DMS79 (cell line): ENCODE measurements at places on chromosomes 5 and 9.

DNA sequence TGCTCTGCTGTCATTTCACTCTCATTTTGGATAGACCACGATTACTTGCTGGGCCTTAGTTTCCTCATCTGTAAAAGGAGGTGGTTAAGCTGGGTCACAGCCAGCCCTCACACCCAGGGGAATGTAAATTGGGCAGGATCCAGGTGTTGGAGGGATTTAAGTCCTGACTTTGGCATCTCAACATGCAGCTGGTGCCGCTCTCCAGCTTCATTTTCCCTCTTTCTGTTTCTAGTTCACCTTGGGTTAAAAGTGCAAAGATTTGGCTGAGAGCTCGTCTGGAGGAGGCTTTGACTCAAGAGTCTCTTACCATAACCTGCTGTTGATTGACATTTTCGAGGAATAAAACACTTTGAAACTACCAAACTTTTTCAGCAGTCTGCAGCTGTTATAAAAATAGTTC lies 144.3 kb upstream of the DHFR start:
- DNase-seq = no peak

- no peak for DNase-seq
Measured at GRCh38 chr9:27273186-27273585, 23.8 kb downstream of the EQTN start.

- no peak for DNase-seq
Measured at GRCh38 chr5:132496631-132497487, 6.3 kb upstream of the IRF1 start.

DNA sequence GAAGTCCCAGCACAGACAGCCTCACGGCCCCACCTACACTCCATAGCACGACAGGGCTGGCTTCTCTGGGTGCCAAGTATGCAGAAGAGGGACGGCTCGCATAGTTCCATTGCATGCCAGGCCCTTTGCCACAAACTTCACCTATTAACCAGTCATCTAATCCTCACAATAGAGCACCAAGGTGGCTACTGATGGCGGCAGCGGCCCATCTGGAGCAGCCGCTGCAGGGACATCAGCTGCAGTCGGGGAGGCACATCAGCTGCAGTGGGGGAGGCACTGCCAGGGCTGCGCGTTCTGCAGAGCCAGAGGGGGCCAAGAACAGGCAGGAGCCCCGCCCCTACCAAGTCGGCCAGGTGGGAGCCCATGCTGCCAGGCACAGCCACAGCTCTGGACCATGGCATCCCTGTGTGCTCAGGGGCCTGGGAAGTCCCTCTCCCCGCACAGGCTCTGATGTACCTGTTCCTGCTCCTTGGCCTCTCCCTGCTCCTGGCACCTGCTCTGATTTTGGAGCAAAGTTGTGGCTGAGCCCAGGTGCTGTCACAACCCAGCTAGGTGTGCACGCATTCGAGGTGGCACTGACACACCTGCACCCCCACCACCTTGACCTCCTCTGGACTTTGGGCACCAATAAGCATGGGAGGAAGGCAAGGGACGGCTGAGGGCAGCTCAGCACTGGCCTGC lies 61.5 kb upstream of the SYNPO start:
- no peak for DNase-seq

- DNase-seq = no peak
Measured at GRCh38 chr5:37103302-37103701, 145.9 kb downstream of the CPLANE1 start.
